Activated naive CD4-positive, alpha-beta T cell treated with anti-CD3 and anti-CD28 coated beads for 36 hours (primary cell): ENCODE measurements at places on chromosomes 2 and 18. TPM values are rescaled to one million over a fixed set of nuclear protein-coding genes. Genes with fewer than 3 reads are reported as not detected.
A peak's percentile ranks its signal among the peaks of the same experiment; 100 is the strongest.

The HJURP gene
- total RNA-seq, result 129 TPM

GRCh38 chr2:42457011-42457410 is 36.8 kb downstream of the KCNG3 start:
- no peak for DNase-seq

The ATP5F1A gene
- total RNA-seq, result 467 TPM

GRCh38 chr2:85265304-85265703 is 62.5 kb downstream of the TGOLN2 start:
- no peak for DNase-seq

DNA sequence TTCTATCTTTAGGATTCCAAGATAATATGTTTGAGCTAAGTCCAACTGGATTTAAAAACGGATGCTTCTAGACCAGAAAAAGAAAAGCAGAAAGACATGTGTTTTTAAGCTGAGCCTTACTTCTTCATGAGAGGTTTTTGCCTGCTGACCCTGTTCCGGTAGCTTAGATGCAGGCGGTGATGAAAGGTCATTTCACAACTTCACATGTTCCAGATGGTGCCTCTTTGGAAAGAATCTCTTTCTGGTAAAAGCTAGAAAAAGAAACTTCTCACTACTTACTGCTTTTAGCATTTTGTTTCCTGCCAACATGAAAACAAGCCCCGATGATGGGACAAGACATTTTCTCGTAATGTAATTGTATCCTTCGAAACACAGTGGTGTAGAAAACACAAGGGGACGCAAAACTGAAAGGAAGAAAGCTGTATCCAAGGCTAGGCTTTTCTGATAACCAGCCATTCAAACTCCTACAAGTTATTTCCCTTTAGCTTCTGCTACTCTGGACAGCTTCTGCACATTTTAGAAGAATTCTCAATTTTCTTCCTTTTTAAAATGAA is 407.3 kb upstream of the LYPD1 start:
- DNase-seq, result no peak

The GKN2 gene
- not detected for total RNA-seq

GRCh38 chr2:66429693-66430504 is 5.0 kb upstream of the MEIS1 start:
- DNase-seq, result no peak

The SPC25 gene
- total RNA-seq, result 32.0 TPM

GRCh38 chr2:109270505-109271312 is 141.7 kb downstream of the SH3RF3 start:
- DNase-seq, result no peak

DNA sequence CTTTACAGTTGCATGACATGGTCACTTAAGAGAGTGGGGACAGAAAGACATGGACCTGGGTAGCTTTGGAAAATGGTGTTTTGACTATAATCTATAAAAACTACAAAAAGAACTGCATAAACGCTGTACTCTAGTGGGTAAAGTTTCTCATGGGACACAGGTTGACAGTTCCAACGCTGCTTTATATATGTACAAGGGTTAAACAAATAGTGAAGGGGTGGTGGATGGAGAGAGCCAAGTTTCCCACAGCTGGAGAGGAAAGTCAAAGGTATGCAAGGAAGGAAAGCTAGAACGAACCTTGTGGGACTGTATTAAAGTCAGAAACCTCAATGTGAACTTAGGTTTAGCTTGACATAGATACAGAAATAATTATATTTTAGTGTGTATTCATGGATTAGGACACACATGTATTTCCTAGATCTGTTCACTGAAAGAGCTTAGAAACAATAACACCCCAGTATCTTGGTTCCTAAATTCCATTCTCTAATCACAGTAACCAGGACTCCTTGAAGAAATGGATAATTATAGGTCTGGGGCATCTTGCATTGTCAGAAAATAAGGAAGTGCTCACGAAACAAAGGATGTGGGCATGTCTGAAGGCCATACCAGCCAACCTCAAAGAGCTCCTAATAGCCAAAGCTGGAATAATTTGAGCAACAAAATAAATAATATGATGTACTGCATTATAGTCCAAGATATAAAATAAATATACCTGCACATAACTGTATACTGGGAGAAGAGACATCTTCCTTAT is 28.8 kb downstream of the TANC1 start:
- DNase-seq, result no peak

The UGT1A4 gene
- total RNA-seq, result not detected

- peak; percentile 18 for DNase-seq
These were observed 182.3 kb downstream of the INO80D start for GRCh38 chr2:205903549-205904129.

- DNase-seq, result no peak
These were observed 45.9 kb upstream of the SPOPL start for GRCh38 chr2:138455691-138456090.

DNA sequence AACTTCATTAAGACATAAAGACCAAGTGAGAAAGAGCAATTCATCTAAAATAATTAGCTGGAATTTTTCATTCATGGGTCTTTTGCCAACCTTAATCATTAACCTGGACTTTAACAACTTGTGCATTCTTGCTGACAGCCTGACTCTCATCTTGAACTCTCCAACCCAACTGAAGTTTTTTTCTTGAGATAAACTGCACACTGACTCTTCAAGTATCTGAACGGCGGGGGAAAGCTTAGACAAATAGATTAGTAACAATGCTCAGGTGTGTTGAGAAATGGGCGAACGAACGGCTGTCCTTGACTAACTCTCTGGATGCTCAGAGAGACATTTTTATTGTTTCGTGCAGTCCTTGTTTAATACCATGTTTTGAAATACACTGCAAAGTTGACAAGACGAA is 186.0 kb downstream of the DPP10 start:
- DNase-seq, result no peak

The ZAP70 gene
- total RNA-seq, result 167 TPM

The DYNAP gene
- total RNA-seq, result not detected

DNA sequence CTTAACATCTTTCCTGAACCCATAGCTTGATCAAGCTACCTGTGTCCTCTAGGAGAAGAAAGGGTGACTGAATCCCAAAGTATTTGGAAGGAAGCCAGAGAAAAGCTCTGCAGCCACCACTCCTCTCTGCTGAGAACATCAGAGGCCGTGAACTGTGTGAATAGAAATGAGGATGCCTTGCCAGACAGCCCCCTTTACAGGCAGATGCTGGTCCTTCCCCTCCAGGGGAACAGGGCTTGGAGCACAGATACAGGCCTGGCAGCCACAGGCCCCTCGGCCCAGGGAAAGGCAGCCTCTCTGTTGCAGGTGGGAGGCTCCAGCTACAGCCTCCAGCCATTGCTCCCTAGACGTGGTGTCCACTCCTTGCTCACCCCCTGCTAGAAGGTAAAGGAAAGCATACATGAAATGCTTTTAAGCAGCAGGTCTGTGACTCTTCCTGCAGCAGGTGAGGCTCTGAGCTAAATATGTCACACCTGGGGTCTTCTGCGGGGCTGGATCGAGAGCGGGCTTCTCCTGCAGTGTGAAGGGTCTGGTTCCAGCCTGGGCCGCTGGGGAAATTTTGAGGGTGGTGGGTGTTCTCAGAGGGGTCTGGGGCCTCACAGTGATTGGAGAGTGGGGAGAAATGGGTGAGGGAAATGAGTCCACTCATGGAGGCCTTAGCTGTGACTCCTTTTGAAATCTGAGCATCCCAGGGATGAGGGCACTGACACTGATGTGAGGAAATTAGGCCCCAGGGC is 234.0 kb downstream of the KLHL29 start:
- no peak for DNase-seq

DNA sequence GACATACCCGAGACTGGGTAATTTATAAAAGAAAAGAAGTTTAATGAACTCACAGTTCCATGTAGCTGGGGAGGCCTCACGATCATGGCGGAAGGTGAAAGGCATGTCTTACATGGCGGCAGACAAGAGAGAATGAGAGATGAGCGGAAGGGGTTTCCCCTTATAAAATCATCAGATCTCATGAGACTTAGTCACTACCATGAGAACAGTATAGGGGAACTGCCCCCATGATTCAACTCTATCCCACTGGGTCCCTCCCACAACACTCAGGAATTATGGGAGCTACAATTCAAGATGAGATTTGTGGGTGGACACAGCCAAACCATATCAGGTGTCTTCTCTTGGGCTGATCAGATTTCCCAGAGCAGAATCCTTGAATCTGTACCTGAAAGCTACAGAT is 617.3 kb upstream of the ID2 start:
- DNase-seq, result peak; percentile 20

The UGT1A3 gene
- total RNA-seq, result not detected

- peak; percentile 30 for DNase-seq
These were observed 2.1 kb downstream of the NABP1 start for GRCh38 chr2:191679818-191680600.

DNA sequence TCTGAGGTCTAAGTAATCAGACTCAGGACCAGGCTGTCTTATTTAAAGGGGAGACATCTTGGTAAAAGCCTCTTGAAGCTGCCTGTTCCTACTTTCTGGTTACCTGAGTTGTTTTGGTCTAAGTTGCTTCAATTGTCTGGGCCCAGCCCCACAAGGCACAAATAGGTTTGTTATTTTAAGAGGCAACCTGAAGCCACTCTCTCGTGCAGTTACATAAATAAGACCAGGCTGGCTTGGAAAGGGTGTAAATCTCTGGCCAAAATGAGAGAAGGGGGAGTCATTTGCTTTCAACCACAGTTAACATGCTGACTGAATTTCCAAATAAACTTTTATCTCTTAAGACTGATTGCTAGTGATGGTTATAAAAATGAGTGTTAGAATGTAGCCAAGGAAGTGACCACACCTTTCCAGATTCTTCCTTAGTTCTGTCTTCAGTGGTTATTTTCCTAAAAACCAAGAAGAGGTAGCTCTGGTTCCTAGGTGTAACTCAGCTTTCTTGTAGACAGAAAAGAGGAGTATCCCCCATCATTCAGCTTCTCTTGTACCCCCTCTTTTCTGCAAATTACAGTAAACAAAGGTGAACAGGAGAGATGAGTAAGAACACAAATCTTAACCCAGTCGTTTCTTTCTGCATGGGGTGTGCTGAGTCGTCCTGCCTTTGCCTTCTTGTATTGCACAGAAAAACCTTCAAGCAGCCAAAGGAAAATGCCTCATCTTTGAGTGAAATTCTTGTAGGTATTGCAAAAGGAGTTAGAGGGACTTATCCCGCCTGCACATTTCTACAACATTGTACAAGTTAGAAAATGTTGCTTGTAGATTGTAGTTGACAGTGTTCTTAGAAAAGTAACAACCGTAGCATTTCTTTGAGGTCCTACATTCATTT is 161.5 kb upstream of the NT5C1B start:
- no peak for DNase-seq
